ENCODE measurements at places on chromosomes 12 and 14. TPM values are rescaled to one million over a fixed set of nuclear protein-coding genes. Genes with fewer than 3 reads are reported as not detected.

Gene MLH3
- 15.7 TPM for polyA plus RNA-seq

DNA sequence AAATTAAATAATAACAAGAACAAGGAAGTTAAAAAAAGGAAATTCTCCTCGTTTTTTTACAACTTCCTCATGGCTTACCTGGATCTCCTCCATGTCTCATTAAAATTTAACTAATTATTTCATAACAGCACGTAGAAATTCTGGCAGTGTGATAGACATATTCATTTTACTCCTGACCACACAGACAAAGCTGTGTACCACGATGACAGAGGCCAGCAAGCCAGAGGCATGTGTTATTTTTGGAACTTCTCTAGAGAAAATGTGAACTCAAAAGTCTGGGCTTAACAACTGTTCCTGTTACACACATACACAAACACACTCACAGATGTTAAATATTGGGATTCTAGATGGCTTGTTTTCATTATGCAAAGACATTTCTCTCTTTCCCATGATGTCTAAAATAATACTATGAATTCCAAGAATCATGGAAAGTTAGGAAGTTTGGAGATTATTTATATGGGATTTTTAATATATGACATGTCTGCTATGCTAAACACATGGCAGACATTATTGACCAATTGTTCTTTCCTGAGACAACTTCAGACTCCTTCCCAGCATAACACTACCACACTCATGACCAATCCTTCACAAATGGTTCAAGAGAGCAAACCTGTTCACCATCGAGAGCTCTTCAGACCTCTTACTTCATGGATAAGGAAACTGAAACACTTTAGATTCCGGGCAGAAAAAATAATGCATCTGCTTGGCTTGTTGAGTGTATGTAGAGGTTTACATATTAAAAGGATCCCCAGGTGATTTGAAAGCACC is 158.7 kb downstream of the DACT1 start:
- no peak for DNase-seq

GRCh38 chr12:96141216-96141912 is 52.8 kb upstream of the ELK3 start:
- no peak for DNase-seq

Gene BICDL1
- polyA plus RNA-seq = 0.05 TPM

- DNase-seq = no peak
Observed at GRCh38 chr14:60183741-60184140, 18.5 kb upstream of the DHRS7 start.

Gene PTPRO
- 0.21 TPM for polyA plus RNA-seq

Gene WIF1
- polyA plus RNA-seq = not detected

- no peak for DNase-seq
Observed at GRCh38 chr12:47867495-47867941, 37.3 kb downstream of the VDR start.

Gene NKX2-1
- polyA plus RNA-seq = not detected

DNA sequence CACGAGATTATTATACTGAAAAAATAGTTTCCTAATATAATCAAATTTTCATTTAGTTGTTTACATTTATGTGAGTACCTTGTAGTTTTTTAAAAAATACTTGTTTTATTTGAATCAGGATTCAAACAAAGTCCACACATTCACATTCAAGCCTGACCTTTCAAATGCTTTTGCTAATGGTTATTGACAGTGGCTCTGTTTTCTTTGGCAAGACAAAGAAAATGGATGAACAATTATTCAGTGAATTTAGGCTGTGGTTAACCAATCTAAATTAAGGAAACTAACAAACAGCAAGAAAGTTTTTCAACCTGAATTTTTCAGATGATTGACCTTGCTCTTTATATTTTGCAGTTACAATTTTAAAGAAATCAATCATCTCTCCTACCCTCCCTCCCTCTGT is 9.7 kb downstream of the SLC4A8 start:
- no peak for DNase-seq

Gene ADAM21
- not detected for polyA plus RNA-seq

Gene KRT83
- polyA plus RNA-seq = not detected

DNA sequence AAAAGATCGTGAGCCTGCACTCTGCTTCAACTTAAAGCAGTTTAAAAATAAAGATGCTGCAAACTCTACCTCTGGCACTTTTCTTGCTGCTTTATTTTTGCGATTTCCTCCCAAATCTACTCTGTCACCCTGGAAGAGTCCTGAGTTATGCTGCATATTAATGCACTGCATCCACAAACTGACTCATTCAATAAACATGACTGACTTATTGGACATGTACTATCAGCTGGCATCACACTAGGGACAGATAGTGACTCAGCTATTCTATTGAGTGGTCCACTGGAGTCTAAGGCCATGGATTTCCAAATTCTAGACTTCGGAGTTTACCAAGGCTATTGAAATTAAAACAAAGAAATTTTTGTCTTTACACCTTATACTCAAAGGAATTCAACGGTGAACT is 90.7 kb upstream of the PTPRR start:
- no peak for DNase-seq

DNA sequence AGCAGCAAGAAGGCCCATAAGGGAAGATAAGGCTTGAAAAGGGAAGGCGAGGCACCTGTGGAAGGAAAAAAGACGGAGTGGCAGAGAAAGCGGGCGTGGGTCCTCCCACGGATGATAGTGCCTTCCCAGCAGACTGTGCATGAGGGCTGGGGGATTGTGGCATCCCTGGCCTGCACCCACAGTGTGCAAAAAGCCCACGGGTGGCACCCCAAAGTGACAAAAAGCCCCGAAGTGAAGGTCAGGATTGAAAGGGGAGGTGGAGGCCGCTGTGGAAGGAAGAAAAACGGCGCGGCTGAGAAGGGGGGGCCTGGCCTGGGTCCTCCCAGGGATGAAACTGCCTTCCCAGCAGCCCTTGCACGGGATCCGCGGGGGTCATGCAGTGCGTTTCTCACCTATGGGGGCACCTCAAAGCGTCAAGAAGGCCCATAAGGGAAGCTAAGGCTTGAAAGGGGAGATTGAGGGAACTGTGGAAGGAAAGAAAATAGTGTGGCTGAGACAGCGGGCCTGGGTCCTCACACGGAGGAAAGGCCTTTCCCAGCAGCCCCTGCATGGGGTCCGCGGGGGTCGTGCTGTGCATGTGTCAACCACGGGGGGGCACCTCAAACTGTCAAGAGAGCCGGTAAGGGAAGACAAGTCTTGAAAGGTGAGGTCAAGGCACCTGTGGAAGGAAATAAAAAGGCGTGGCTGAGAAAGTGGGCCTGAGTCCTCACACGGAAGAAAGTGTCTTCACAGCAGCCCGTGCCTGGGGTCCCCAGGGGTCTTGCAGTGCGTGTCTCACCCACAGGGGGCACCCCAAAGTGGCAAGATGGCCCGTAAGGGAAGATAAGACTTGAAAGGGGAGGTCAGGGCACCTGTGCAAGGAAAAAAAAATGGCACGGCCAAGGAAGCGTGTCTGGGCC is 274.1 kb downstream of the ALG10 start:
- DNase-seq = peak; percentile 9

GRCh38 chr12:95625012-95625411 is 73.7 kb upstream of the USP44 start:
- DNase-seq = no peak

- DNase-seq = peak; percentile 75
Observed at GRCh38 chr14:96100161-96101064, 61.3 kb downstream of the C14orf132 start.

GRCh38 chr12:60251091-60251490 is 655.3 kb downstream of the SLC16A7 start:
- DNase-seq = no peak

DNA sequence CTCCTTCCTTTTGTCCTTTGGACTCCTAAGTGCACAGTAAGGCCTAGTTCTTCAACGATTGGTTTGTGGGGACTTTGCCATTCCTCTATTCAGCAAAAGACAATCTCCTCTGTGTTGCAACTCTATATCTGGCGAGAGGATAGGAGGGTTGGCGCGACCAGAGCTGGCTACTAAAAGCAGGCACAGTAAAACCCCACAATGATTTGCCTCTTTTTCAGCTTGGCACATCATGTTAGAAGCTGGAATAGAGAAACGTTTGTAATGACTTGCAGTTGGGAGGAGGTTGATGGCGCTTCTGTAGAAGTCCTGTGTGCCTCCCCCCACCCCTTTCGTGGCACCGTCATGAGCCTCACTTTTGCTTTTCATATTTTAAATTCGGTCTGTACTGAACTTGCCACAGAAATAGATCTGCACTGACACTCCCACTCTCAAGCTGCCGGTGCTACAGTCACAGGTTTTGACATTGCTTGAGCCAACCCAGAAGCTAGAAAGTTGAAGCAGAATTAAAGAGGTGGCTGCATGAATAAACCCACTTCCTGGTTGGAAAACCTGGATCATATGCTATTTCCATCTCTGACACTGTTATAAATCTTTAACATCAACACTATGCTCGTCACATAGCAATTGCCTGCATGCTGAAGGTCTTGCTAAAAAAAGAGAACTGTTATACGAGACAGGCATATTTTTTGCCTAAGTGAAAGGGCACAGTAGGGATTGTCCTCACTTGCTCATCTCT is 315.3 kb upstream of the PRICKLE1 start:
- DNase-seq = no peak

DNA sequence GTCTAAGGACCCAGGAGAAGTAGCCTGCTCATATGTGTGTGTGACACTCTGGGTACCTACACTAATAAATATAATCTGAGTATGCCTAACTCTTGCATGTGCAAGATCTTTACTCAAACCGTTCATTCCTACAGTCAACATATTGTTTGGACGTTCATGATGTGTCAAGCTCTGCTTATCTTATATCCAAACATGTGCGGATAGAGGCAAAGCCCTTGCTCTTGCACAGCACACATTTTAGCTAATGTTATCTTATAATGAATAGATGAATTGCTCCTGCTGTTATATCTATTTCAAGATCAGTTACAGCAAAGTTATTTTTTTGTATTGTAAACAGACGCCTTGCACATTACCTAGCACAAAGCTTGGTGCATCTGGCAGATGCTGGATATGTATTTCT is 228.4 kb upstream of the FLRT2 start:
- no peak for DNase-seq

Gene CMTM5
- polyA plus RNA-seq = 0.63 TPM

GRCh38 chr14:56294128-56294527 is 175.9 kb downstream of the PELI2 start:
- DNase-seq = no peak

GRCh38 chr14:103073367-103073875 is 10.6 kb upstream of the LBHD2 start:
- no peak for DNase-seq

Gene DPF3
- 2.3 TPM for polyA plus RNA-seq

GRCh38 chr14:55212634-55213033 is 21.2 kb upstream of the DLGAP5 start:
- no peak for DNase-seq

Gene ADAMTS20
- polyA plus RNA-seq = 0.01 TPM

Gene FOXN3
- polyA plus RNA-seq = 10.1 TPM

DNA sequence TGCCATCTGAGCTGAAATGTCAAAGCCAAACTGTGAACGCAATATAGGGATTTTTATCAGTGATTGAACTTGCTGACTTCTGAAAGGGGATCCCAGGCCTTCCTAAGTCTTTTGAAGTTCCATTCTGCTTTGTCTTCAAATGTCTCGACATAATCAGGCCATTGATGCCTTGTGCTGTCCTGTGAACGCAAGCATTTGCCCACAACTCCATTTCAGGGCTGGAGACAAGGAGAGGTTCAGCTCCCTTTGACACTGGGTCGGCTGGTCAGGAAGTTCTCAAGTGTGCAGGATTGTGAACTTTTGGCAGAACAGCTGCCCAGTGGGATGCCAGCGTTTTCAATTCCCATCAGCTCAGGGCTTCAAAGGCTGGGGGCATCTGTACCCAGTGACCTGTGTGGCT is 345.3 kb downstream of the NUAK1 start:
- DNase-seq = no peak

GRCh38 chr14:102593061-102593824 is 794 bp downstream of the RCOR1 start:
- peak; percentile 60 for DNase-seq

GRCh38 chr14:34804933-34805332 is 70.2 kb downstream of the BAZ1A start:
- no peak for DNase-seq

DNA sequence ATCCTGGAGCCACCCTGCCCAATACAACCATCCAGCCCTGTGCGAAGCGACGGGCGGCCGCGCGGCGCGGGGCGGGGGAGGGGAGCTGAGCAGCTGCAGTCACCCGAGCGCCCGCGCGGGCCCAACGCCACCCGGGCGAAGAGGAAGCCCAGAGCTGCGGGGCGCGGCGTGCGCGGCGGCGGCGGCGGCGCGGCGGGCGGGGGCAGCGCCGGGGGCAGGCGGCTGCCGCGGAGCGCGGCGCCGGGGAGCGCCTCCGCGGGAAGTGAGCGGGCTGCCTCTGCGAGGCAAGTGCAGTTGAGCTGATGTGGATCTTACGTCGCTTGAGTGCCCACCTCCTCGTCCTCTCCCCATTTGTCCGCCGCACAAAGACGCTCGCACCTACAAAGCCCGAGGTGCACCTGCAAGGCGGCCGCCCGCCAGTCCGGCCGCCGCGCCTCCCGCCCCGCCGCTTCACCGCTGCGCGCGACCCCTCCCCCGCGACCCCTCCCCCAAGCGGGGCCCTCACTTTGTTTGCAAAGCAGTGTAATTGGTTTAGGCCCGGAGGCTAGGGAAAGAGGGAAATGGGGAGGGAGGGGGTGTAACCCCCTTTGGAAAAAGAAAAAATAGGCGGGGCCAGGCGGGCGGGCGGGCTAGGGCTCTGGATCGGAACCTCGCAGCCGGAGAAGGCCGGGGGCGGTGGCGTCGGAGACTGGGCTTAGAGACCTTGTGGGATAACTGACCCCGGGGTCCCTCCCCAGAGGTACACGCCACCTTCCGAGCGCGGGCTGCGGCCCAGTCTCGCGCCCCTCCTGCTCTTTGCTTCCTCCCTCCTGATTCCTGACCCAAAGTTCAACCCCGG is at the start of the genes FOXA1 and TTC6:
FOXA1 (minus strand) TSS at position 279 of the 838 bp plus-strand sequence; CDS start at position 2, 277 bp downstream.
TTC6 (plus strand) TSS at position 659 of the 838 bp plus-strand sequence. CDS start 26,436 bp downstream, outside the sequence.
- DNase-seq = peak; percentile 56

- DNase-seq = no peak
Observed at GRCh38 chr14:91315844-91316267, 71.4 kb upstream of the GPR68 start.

Gene SLC6A12
- polyA plus RNA-seq = 0.07 TPM

DNA sequence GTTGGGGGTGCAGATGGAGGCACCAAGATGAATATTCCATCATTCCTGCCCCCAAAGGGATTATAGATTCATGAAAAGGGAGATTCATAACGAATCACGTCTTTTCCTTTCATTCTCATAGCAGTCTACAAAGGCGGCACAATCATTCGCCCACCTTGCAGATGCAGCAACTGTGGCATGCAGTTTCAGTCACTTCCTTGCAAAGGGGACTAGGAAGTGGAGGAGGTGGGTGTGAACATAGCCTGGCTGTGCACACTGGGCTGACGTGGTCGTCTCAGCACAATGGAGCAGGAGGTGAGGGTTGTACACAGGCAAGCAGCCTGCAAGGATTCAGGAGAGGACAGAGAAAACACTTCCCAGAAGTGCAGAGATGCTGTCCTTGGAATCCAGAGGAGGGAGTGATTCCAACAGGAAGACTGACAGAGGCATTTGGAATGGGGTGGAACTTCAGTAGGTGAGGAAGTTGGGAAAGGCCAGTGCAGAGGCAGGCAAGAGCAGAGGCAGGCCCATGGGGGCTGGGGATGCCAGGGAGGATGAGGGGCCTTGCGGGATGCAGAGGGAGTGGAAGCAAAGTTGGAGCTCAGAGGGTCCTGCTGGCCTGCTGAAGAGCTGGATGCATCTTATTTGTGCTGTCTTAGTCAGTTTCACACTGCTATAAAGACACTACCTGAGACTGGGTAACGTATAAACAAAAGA is 21.9 kb upstream of the PPP2R5C start:
- DNase-seq = no peak

Gene OTOGL
- 0.07 TPM for polyA plus RNA-seq
